ENCODE measurements at places on chromosomes 2 and 18. TPM values are rescaled to one million over a fixed set of nuclear protein-coding genes. Genes with fewer than 3 reads are reported as not detected.

DNA sequence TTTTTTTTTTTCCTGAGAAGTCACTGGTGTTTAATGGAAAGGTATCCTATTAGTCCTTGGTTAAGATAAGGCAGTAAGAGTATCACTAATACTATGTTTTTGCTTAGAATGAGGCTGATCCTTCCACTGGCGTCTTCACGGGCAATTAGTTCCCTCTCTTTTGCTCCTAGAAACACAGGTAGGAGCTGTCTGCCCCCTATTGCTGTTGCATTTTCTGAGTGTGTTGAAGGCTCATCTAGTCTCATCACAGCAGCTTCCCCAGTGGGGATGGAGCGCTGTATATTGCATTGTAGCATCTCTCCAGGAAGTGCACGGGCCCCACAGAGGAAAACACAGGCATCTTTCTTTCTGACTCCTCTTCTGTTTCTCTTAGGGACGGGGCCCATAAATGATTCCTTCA, 145.0 kb downstream of the NAPG start:
- no peak for DNase-seq

- no peak for DNase-seq
These were observed 170.6 kb downstream of the EVA1A start for GRCh38 chr2:75390169-75390568.

- DNase-seq, result no peak
These were observed 61.7 kb upstream of the NCK2 start for GRCh38 chr2:105683011-105683492.

Gene TGFA
- 59.2 TPM for total RNA-seq

DNA sequence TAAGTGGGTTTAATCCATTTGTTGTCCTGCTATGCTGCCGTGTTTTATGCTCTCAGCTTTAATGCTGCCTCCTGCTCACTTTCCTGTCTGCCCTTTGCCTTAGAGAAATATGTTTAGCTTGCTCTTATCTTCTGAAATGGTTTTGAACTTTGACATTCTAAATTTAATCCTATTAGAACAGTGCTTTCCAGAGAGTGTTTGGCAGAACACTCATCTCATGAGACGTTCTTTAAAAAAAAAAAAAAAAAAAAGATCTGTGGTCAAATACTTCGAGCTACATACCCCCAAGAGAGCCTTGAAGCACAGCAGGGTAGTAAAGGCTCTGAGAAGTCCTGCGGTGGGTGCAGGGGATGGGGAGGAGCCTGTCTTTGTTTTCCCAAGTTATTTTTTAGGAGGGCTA, 161.3 kb downstream of the SPP2 start:
- DNase-seq, result no peak

Gene SERPINB11
- not detected for total RNA-seq

- no peak for DNase-seq
These were observed 21.8 kb downstream of the DOK1 start for GRCh38 chr2:74576211-74576862.

GRCh38 chr2:204042401-204042800, 105.8 kb downstream of the ICOS start:
- no peak for DNase-seq

- peak; percentile 63 for DNase-seq
These were observed 74.2 kb downstream of the RAB31 start for GRCh38 chr18:9782073-9782857.

Gene MYO7B
- not detected for total RNA-seq

Gene COL6A3
- 0.05 TPM for total RNA-seq

GRCh38 chr2:99613980-99614379, 124.2 kb upstream of the REV1 start:
- DNase-seq, result no peak

DNA sequence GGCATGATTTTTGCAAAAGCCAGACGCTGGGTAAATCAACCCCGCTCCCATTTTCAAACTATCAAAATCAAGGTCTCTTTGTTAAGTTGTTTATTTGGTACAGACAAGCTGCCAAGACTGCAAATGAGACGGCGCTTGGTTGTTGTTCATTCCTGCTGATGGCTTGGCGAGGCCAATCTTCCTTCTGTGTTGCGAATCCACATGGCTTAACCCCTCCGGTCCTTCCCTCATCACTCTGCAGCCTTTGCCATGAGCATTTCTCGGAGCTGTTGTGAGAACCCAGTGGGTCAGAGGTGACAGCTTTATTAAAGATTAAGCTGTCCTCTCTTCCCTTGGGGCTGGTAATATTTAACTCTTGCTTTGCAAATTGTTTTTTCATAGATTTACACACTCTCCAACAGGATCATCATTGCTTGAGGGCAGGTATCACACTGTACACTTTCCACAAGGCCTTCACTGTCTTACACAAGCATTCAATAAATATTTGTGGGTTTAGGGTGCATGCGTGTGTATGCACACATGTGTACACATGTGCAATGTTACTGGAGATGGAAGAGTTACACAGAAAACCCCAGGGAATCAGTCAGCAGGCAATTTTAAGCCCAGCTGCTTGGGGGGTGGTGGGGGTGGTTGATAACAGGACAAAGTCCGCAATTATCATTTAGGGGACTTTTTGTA, 27.8 kb upstream of the KCNF1 start:
- no peak for DNase-seq
